ENCODE measurements at places on chromosomes 7 and 10.

DNA sequence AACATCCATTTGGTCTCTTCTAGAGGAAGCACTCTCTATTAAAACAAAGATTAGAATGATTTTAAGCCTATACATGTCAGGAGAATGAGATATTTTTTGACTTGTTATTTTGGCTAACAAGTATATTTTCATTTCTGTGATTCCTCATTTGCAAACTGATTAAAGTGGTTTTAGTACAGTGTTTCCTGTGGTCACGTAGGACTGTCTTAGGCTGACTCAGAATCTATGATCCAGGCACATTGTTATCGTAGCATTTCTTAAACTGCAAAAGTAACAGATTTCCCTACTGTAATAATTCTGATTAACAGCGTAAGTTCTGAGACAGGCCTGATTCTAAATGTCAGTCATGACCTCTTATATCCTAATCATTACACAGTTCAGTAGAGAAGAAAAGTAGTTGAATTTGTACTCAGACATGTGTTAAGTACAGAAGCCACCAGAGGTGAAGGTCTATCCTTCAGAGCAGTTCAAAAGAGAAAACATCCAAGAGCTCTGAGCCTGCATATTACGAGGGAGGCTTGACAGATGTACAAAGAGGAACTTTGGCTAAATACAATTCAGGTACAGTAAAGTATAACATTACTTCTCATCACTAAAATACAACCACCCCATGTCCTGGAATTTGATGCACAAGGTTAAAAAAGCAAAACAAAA lies 124.1 kb upstream of the TEX47 start:
- DNase-seq = no peak

DNA sequence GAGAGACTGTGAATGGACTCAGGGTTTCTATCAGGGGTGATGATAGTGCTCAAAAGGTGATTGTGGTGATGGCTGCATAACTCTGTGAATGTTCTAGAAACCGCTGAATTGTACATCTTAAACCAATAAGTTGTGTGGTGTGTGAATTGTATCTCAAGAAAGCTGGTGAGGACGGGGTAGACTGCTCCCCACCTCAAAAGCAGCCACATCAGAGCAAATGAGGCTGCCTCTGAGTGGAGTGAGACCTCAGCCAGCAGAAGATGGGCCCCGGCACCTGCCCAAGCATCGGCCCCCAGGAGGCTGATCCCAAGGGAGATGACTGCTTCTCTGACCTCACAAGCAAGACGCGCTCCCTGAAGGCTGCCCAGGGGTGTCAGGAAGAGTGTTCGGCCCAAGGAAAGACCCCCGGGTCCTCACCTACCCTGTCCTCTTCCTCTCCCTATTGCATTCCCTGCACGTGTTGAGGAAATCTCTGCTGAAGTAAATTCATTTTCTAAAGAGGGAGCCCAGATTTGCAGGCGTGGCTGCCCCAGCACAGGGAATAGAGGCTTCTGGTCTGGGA lies 279.3 kb upstream of the SHH start:
- no peak for DNase-seq

DNA sequence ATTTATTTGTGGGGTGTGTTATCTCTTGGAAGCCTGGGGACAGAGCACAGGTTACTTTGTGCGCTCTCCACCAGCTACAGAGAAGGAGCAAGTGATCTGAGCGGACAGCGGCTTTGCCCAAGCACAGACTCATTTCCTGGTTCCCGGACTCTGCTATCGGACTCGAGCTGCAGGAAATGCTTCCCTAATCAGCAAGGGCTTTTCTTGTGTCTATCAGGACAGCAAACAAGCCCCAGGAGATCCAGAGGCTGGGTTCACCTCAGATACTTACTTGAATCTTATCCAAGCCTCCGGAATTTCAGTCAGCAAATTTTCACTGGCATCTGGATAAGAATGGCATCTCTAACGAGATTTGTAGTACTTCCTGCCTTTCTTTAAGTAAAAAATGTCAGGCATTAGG lies 27.8 kb downstream of the MRC1 start:
- peak; percentile 20 for DNase-seq

GRCh38 chr7:106036004-106036403 lies 72.9 kb downstream of the CDHR3 start:
- DNase-seq = no peak

DNA sequence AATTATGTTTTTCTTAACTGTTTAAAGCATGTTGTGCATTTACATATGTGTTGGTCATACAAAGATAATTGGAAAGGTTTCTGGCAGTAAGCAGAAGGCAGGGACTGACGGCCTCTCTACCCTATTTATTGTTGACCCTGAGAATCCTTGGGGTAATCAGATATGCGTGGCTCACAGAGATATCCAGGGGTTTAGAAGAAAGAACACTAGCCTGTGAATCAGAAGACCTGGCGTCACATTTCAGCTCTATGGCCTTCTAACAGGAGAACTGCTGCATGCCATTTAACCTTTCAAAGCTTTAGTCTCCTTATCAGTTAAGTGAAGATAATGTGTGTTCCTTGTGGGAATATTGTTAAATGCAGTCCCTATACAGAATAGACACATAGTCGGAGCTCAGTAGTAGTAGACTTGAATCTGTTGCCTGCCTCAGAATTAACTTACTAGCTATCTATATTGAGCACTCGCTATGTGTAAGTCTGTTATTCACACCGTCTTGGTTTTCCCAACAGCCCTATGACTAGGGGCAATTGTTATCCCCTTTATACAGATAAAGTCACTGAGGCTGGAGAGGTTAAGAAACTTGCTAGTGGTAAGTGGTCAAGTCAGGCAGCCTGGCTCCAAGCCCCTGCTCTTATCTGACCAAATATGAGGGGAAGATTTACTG lies 129.6 kb upstream of the ANKRD1 start:
- DNase-seq = no peak

DNA sequence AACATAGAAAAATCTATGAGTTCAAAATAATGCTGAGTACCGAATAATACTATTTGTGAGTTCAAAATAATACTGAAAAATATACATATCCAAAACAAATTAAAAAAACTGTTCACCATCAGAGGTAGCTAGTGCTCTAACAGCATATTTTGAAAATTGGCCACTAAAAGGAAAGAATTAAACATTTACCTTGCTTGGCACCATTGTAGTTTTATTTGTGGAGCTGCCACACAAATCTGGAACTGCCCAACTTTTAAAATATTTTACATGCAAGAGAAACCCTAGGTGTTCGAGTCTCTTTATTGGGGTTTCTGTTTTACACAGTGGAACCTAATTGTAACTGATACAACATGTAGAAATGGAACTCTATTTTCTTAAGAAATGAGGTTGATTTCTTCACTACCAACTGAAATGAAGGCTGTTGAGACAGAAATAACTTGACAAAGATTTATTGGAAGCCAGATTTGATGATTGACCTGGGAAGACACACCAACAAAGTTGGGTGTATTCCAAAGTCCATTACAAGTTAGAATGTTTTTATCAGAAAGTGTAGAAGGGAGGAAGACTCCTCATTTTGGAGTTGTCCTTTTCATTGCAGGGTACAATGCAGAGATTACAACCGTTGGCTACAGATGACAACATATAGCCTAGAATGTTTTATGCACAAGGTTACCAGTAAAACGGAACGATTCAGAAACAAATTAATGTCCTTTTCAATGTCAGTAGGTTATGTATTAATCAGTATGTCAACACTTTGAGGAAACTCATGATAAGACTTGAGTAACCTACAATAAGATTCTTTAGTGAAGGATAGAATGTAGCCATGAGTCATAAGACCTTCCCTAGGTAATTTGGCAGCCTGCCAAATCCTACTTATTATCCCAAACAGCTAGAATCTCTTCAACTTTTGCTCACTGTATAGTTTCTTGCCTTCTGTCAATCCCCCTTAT lies 73.8 kb upstream of the PAPSS2 start:
- DNase-seq = no peak

DNA sequence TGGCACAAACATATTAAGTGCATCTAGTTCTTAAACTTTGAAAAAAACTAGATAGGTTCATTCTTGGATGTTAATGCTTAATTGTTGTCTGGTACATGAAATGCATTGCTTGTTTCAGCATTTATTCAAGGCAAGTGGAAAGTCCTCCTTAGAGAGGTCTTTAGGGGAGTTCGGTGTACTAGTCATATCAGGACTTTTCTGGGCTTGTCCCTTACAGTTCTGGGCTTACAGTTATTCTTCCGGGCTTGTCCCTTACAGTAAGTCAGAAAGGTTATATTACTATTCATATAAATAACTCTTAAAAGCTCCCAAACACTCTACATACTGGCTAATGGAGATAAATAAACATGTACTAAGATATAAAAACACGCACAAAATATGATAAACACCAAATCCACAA lies 61.6 kb upstream of the MRLN start:
- DNase-seq = no peak

DNA sequence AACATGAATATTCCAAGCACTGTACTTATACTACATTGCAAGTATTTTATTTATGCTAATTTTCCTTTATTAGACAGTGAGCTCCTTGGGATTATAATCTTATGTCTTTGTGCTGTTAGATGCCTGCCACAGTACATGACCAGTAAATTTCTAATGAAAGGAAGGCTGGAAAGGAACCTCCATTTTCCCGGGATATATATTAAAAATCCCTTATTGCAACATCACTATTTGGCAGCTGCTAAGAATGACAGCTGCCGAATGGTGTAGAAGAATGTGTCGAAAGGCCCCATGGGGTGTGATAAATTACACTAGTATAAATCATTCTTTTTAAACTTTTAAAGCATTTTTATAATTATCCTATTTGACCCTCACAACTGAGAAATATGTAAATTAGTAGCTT lies 59.1 kb downstream of the TFAM start:
- DNase-seq = no peak

GRCh38 chr10:114561008-114561523 lies 97.0 kb downstream of the ABLIM1 start:
- DNase-seq = no peak

DNA sequence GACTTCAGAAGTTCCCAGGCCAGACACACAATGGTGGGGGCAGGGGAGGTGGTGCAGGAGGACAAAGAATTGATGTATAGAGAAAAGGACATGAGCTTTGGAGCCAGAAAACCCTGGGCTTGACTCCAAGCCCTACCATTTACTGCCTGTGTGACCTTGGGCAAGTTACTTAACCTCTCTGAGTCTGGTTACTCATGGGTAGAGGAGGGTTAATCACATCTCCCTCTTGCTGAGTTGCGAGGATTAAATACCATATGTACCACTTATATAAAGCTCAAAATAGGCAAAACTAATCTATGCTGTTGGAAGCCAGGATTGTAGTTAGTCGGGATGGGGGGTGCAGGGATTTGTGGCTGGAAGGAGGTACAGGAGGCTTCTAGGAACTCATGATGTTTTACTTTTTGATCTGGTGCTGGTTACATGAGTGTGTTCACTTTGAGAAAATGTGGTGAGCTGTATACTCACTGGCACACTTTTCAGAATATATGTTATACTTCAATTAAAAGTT lies 106.8 kb downstream of the SLIT1 start:
- no peak for DNase-seq

DNA sequence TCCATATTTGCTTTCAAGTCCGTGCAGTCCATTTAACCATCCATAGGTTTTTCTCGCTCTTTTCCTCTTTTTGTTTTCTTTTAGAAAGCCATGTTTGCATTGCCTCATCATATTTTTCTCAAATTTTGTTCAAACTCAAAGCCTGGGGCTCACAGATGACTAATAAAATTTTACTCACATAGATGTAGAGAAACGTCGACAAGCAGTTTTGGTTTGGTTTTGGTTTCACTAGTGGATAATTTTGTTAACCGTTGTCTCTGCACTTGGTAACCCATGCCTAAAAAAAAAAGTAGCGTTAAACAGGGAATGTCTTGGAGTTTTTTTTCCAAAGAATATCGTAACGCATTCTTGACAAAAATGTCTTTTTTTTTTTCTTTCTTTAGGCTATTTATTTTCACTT lies 344.2 kb upstream of the GALNT17 start:
- DNase-seq = no peak

GRCh38 chr10:132511121-132512051 lies 26.2 kb upstream of the INPP5A start:
- DNase-seq = no peak

- no peak for DNase-seq
Observed at GRCh38 chr10:121624836-121625486, 26.7 kb upstream of the FGFR2 start.

DNA sequence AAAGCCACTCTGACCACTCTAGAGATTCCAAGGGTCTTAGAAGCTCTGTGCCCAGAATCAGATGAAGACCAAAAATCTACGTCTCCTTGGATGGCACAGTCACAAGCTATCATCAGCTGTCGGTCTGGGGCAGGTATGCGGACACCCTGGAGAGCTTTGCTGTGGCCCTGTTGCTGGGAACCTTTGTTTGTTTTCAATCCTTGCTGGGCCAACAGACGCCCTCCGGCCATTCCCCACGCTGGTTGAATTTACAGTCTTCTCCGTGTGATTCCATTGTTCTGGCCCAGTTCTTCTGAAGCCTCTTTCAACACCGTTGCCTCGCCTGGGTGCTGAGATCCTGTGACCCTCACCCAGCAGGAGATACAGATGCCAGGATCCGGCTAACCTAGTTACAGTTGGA lies 149.4 kb upstream of the PFKP start:
- no peak for DNase-seq

DNA sequence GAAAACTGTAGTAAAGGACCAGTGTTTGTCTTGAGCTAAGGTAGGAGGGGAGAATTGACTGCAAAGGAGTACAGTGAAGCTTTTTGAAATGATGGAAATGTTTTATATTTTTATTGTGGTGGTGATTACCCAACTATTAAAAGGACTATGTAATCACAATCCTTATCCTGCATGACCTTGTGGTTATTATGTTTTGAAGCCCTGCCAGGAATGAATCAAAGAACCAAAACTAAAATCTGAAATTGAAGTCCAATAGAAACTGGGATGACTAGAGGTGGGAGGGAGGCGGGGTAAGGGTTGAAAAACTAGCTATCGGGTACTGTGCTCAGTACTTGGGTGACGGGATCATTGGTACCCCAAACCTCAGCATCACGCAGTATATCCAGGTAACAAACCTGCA lies 8.2 kb downstream of the CCDC7 start:
- no peak for DNase-seq

- DNase-seq = peak; percentile 13
Observed at GRCh38 chr10:86367152-86367951, 757 bp upstream of the GRID1 start.

- DNase-seq = no peak
Observed at GRCh38 chr7:99124751-99125504, 19.0 kb downstream of the SMURF1 start.

DNA sequence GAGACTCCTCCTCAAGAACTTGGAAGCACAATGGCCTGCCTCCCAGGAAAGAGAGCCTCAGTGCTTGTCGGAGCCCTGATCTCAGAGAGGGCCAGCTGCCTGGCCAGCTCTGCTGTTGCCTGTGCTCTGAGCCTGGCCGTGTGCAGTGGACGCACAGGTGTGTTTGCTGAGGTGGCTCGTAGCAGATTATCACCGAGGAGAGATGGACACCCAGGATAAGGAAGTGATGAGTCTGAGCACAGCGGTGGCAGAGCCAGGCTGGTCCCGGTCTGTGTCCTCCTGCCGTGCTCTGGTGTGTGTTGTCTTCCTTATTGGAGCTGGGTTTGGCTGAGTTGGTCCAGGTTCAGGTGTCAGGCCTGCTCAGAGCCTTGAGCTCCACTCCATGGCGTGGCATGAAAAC lies 208.5 kb downstream of the EBF3 start:
- DNase-seq = no peak

- DNase-seq = no peak
Observed at GRCh38 chr7:116522247-116522646, 2.6 kb upstream of the CAV1 start.

- DNase-seq = no peak
Observed at GRCh38 chr10:23031318-23031717, 64.1 kb upstream of the MSRB2 start.
